ENCODE measurements at places on chromosomes 1 and 21. TPM values are rescaled to one million over a fixed set of nuclear protein-coding genes. Genes with fewer than 3 reads are reported as not detected.

Gene CD1E
- total RNA-seq: not detected

Gene FASLG
- total RNA-seq: not detected

Gene C1QA
- total RNA-seq: not detected

Gene GDAP2
- total RNA-seq: 9.1 TPM

Gene CNIH3
- 0.69 TPM for total RNA-seq

Gene TLCD4
- total RNA-seq: 7.5 TPM

Gene MTARC1
- total RNA-seq: 8.5 TPM

Gene DDI2
- total RNA-seq: 8.1 TPM

Gene ACAP3
- 16.9 TPM for total RNA-seq

Gene IGSF3
- 15.6 TPM for total RNA-seq

Gene PI4KB
- total RNA-seq: 25.2 TPM

Gene DEPDC1
- total RNA-seq: 10.8 TPM

Gene STMN1
- total RNA-seq: 220 TPM

Gene OPTC
- total RNA-seq: not detected

Gene OR10Z1
- total RNA-seq: not detected

Gene FAM167B
- 0.45 TPM for total RNA-seq

Gene LCE1D
- total RNA-seq: not detected

Gene UTS2
- not detected for total RNA-seq

Gene TAL1
- total RNA-seq: not detected

Gene LPAR3
- 0.20 TPM for total RNA-seq

Gene RBM15
- 6.4 TPM for total RNA-seq

Gene NOTCH2
- total RNA-seq: 38.3 TPM

Gene LCA5L
- 1.3 TPM for total RNA-seq

Gene AGT
- total RNA-seq: 0.15 TPM

Gene NPHS2
- not detected for total RNA-seq

Gene ADAMTS1
- 0.10 TPM for total RNA-seq

Gene HHIPL2
- 11.1 TPM for total RNA-seq

Gene TNFRSF4
- 0.13 TPM for total RNA-seq

Gene PCSK9
- total RNA-seq: 2.7 TPM

Gene NPR1
- total RNA-seq: 2.6 TPM

Gene LCE3D
- 2.8 TPM for total RNA-seq

Gene UBASH3A
- 0.12 TPM for total RNA-seq

Gene SMAP2
- 9.2 TPM for total RNA-seq

Gene CA14
- total RNA-seq: not detected

Gene LRRC7
- total RNA-seq: not detected

Gene FAM72D
- total RNA-seq: 4.5 TPM

Gene DDR2
- 0.32 TPM for total RNA-seq

Gene GPR25
- total RNA-seq: not detected

Gene CCDC27
- not detected for total RNA-seq

Gene CHIT1
- not detected for total RNA-seq

Gene FAM78B
- 0.31 TPM for total RNA-seq

Gene LRRC52
- total RNA-seq: not detected

Gene TTC34
- total RNA-seq: 0.02 TPM

Gene CCDC185
- 0.03 TPM for total RNA-seq

Gene KCNT2
- not detected for total RNA-seq

Gene OR2L5
- total RNA-seq: not detected

Gene ZC3H12A
- 53.4 TPM for total RNA-seq

Gene NUP210L
- not detected for total RNA-seq

Gene SMPDL3B
- 1.1 TPM for total RNA-seq

Gene NTMT2
- total RNA-seq: not detected

Gene HEYL
- 3.1 TPM for total RNA-seq

Gene CFH
- total RNA-seq: 4.2 TPM

Gene BGLAP
- total RNA-seq: 0.32 TPM

Gene FAM177B
- total RNA-seq: not detected

Gene TFF2
- not detected for total RNA-seq

Gene KLHDC8A
- 0.71 TPM for total RNA-seq

Gene FYB2
- total RNA-seq: not detected

Gene KANK4
- 0.28 TPM for total RNA-seq
